NCI-H1092 (cell line): ENCODE measurements at places on chromosomes 7 and 10.

DNA sequence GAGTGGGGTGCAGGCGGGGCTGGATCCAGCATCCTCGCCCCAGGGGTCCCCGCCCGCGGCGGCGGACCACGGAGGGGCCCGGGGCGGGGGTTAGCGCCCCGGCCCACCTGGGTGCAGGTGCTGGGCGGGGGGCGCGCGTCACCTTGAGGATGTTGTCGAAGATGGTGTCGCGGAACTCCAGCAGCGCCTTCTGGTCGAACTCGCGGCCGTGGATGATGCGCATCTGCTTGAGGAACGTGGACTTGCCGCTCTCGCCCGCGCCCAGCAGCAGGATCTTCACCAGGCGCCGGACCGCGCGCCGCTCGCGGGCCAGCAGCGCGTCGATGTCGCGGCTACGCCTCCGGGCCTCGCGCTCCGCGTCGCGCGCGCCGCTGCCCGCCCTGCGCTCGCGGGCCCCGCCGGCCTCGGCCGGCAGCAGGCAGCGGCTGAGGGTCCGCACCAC is 376 bp downstream of the GNA12 start:
- no peak for DNase-seq

DNA sequence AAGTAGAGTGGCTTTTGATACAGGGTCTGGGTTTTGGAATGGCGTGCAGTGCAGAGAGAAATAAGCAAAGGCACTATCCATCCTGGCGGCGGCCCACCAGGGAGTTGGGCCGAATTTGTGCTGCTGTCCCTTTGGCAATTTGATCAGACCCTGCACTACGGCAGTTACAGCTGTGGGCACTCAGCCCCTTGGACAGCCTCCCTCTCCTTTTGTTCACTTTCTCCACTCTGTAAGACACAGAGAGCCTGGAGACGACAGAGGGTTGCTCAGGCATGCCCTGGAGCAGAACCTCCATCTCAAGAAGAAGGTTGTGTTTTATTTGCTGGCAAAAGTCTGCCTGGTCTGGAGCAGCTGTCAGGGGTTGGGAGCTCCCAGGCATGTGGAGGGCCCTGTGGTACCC is 55.8 kb downstream of the LHPP start:
- DNase-seq = no peak

DNA sequence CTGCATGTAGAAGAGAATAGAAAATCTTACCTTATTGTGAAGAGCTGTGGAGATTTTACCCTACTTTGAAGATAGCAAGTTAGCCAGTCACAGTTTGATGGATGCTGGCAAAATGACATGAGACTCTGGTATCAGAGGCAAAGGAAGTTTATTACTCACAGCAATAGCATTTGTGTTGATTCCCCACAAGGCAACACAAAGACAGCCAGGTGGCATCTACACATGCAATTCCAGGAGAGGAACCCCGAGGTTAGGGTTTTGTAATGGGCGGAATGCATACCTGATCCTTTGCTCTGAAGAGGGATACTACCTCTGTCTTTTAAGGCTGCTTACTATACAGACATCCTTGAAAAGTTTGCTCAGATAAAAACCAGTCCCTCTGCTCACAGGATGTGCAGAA is 59.5 kb downstream of the AHR start:
- no peak for DNase-seq

GRCh38 chr7:152760854-152761748 is 1.5 kb downstream of the ACTR3B start:
- no peak for DNase-seq

GRCh38 chr7:151851145-151851751 is 25.7 kb downstream of the PRKAG2 start:
- DNase-seq = no peak

- no peak for DNase-seq
Measured at GRCh38 chr7:29243910-29244655, 49.5 kb downstream of the CHN2 start.

- no peak for DNase-seq
Measured at GRCh38 chr10:8898745-8899330, 844.4 kb downstream of the GATA3 start.

DNA sequence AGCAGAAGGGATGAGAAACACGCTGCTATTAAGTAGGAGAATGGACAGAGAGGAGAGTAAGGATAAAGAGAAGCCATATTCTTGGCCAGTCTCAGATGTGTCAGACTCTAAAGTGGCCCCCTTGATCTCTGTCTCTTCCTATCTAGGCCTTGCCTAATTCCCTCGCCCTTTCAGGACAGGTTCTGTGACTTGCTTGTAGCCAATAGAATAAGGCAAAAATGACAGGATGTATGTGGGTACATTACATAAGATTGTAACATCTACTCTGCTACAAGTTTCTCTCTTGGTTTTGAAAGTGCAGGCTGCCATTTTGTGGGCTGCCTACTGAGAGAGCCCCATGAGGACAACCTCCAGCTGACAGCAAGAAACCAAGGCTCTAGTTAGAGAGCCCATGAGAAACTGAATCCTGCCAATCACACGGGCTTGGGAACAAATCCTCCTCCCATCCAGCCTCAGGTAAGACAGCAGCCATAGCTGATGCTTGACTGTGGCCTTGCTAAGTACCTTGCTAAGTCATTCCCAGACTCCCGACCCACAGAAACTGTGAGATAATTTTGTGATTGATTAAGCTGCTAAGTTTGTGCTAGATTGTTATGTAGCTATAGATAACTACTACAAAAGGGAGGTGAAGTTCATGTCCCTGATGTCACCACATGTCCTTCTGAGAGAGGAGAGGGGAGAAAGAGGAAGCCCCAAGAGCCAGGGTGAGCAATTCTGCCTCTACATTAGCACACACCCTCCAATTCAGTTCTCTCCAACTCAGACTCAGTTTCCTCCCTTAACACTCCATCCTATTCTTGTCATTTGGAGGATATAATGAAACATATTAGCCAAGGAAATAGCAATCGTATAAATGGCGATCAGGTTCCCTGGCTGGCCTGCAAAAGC is 185.5 kb downstream of the SGMS1 start:
- DNase-seq = no peak

DNA sequence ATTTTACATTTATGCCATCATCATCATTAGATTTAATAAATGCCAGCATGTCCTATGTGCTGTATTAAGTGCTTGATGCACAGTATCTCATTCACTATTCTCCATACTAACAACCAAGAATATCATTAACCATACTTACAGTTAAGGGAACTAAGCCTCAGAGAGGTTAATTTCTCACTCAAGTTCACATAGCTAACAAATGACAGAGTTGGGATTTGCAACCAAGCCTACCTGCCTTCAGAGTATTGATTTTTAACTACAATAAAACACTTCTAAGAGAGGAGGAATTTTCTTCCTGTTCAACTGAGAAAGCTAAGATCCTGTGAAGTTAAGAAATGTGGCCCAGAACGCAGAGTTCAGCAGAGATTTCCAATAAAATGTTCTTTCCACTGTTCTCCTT is 403.0 kb downstream of the KCNMA1 start:
- DNase-seq = no peak

GRCh38 chr10:114327537-114328440 is 76.5 kb downstream of the AFAP1L2 start:
- no peak for DNase-seq

DNA sequence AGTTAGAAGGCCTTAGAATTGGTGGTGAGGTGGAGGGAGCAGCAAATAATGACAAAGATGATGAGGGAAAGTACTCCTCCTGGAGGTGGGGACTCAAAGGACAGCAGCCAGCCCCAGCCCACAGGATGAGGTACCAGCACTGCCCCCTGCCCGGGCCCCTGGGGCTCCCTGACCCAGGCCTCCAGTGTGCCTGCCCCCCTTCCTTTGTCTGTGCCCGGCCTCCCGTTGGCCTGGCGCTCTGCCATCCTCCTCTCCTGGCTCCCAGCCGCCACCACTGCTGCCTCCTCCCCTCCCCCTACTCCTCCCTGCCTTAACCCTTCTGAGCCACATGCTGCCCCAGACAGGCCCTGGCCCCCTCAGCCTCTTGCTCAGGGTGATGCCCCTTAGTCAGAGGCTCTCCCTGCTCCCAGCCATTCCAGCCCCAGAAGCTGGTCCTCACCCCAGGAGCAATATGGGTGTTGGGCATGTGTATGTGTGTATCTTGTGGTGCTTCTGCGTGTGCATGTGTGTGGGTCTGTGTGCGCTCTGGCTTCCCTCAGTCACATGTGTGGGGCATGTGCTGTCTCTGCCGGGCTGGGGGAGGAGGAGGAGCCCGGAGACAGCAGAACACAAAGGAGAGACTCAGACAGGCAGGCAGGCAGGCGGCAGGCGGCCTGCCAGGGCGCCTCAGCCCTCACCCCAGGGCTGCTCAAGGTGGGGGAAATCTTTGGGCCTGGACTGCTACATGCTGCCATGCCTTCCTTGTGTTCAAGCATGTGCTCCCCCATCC is 2.6 kb downstream of the LDB1 start:
- peak; percentile 79 for DNase-seq

DNA sequence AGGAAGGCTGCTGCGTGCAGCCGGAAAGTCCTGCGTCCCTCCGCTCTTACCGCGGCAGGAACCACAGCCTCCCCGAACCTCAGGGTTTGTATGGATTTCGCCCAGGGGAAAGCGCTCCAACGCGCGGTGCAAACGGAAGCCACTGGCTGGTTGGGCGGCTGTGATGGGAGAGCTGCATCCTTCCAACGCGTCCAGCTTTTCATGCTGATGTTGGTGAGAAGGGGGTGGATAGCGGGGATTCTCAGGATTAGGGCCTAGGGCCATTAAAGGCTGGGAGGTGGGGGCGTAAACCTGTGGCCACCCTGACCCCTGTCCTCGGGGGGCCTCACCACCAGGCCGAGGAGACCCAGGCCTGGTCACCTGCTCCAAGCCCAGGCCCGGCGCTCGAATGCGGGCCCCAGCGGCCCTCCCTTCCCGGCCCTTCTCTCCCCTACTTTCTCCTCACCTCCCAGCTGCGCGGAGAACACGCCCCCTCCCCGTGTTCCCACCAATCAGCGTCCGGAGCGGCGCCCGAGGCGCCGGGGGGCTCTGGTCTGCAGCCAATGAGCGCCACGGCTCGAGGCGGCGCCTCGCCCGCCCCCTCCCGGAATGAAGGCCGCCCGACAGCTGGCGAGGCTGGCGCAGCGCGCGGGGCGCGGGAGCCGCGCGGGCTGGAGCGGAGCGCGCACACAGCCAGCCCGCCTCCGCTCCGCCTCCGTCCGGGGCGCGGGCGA is 458 bp upstream of the NANOS1 start:
- DNase-seq = peak; percentile 83

- DNase-seq = no peak
Measured at GRCh38 chr7:30154111-30154587, 19.4 kb downstream of the MTURN start.

GRCh38 chr7:36827726-36828703 is 103.7 kb upstream of the AOAH start:
- DNase-seq = no peak

GRCh38 chr7:13198727-13199126 is 511.3 kb downstream of the ARL4A start:
- DNase-seq = no peak

DNA sequence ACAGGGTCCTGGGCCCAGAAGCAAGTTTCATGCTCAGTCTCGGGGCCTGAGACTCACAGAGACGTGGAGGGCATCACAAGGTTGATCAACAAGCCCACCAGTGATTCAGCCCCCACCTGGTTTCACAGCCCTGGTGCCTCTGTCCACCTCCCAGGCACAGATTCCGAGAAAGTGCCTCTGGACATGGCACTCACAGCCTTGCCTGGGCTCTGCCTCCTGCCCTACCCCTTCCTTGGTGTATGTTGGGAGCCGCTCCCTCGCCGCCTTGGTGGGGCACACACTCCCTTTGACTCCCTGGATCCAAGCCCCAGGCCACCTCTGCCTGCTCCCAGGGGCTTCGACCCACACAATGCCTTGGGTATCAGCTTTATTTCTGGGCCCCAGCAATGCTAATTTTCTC is 200.8 kb upstream of the PPP2R2D start:
- DNase-seq = no peak

DNA sequence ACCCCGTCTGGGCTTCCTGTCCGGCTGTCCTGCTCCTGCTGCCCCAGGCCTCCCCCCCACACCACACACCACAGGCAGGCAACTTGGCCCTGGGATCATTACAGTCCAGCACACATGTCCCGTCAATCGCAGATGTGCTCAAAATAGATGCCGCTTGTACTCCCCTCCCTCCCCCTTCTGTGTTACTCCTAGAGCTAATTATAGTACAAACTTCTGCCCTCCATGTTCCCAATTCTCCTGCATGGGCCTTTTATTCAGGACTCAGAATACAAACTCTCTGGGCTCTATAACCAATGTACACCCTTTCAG is at the start of gene SYNPO2L:
SYNPO2L (minus strand) TSS at position 40 of the 309 bp plus-strand sequence. CDS start 107 bp downstream, outside the sequence.
- DNase-seq = no peak

GRCh38 chr7:142422621-142423020 is 164.8 kb upstream of the PRSS58 start:
- no peak for DNase-seq

- no peak for DNase-seq
Measured at GRCh38 chr10:26357203-26357602, 80.9 kb upstream of the APBB1IP start.

GRCh38 chr10:121516093-121516865 is 82.0 kb downstream of the FGFR2 start:
- DNase-seq = no peak

GRCh38 chr7:111012799-111013675 is 77.9 kb upstream of the LRRN3 start:
- DNase-seq = no peak

DNA sequence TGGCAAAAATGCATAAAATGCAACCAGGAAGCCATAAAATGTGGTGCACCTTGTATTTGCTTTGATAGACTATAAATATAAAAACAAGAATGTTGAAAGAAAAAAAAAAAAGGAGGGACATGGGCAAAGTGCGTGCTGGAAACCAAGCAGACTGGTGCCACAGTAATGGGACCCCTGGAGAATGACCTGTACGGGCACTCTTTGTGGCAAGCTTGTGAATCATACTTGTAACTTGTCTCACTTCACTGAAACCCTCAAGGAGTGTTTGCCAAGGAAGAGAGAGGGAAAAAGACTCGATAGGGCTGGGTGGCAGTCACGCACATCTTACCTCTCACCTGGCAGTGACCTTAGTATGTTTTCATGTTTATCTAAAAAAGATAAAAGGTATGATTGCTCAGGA is 1183.6 kb downstream of the GATA3 start:
- DNase-seq = no peak

DNA sequence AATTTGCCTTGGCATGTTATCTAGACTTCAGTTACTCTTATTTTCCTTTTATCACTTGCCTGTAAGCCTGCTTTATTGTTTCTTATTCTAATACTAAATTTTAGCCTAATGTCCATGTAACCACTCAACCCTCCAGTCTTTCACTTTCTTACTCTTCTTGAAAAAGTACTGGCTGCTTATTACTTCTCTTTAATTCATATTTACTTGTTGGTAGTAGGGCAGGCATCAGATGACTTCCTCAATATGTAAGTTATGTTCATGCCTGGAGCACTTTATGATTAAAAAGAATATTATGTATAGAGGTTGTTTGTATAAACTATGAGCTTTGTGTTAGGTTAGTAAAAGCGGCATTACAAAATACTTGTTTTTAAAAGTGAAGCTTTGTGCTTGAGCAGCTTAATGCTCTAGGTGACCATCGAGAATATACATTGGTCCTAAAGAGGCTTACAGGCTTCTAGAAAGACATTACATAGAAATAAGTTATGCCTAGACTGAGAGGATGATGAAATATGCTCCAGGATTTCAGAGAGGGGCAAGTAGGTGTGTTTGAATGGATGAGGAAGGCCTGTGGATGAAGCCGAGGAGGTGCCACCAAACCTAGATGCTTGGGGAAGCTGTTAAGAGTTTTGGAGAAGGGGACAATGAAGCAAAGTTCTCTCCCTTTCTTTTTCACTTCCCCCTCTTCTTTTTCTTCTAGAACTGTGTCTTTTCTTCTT is 207.1 kb upstream of the HDAC9 start:
- no peak for DNase-seq

- no peak for DNase-seq
Measured at GRCh38 chr7:151336027-151336708, 5.4 kb upstream of the NUB1 start.

- no peak for DNase-seq
Measured at GRCh38 chr7:92973293-92973731, 136.9 kb upstream of the CDK6 start.

- DNase-seq = no peak
Measured at GRCh38 chr7:132336797-132337196, 239.5 kb downstream of the PLXNA4 start.
